ENCODE measurements at places on chromosomes 12 and 14. TPM values are rescaled to one million over a fixed set of nuclear protein-coding genes. Genes with fewer than 3 reads are reported as not detected.

Gene ADAMTS20
- total RNA-seq = 0.15 TPM

GRCh38 chr12:121095544-121096198 lies 37.0 kb upstream of the P2RX7 start:
- DNase-seq = peak; percentile 91

DNA sequence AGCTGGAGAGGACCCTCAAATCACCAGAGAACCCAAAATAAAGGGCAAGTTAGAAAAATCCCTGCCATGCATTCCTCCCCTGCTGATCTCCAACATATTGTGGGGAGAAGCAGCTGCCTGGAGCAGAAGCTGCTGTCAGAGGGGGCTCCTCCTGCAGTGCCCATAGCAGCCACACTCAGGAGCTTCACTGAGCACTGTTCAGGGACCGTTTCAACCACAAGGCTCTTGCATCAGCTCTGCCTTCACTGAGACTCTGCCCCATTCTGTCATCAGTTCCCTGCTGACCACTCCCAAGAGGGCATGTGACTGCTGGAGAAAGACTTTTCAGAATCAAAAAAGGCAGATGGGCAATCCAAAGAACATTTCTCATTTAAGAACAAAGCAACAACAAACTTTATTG lies 392.7 kb downstream of the GALC start:
- no peak for DNase-seq

DNA sequence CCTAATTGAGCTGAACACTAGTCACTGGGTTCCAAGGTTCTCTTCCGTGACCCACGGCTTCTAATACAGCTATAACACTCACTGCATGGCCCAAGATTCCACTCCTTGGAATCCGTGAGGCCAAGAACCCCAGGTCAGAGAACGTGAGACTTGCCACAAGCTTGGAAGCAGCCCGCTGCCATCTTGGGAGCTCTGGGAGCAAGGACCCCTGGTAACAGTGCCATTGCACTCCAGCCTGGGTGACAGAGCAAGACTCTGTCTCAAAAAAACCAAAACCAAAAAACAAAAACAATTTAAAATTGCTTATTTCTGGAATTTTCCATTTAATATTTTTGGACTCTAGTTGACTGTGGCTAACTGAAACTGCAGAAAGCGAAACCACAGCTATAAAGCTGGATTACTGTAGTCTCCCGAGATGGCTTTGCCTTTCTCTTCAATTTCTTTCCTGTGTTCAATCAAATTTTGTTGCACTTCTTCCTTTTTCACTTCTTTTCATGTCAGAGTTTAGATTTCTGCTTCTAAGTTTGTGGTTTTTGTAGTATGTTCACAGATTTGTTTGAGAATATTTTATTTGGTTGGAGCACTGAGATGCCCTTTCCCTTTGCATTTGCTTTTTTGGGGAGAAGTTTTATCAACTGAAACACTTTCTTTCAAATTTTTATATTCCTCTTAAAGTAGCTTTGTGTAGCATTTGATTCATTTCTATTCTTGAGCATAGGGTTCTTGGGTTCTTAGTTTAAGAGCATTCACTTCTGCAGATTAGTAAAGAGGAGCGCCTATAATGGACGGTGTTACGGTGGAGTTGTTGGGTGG lies 44.6 kb downstream of the DDHD1 start:
- no peak for DNase-seq

GRCh38 chr12:41466802-41467201 lies 278.7 kb downstream of the PDZRN4 start:
- DNase-seq = no peak

Gene TAS2R46
- total RNA-seq = 0.82 TPM

Gene PRB2
- not detected for total RNA-seq

GRCh38 chr12:21675096-21675495 lies 17.5 kb upstream of the LDHB start:
- no peak for DNase-seq

- DNase-seq = no peak
These were observed 52.9 kb downstream of the PRKCH start for GRCh38 chr14:61374284-61374683.

Gene FAM177A1
- total RNA-seq = 25.6 TPM

DNA sequence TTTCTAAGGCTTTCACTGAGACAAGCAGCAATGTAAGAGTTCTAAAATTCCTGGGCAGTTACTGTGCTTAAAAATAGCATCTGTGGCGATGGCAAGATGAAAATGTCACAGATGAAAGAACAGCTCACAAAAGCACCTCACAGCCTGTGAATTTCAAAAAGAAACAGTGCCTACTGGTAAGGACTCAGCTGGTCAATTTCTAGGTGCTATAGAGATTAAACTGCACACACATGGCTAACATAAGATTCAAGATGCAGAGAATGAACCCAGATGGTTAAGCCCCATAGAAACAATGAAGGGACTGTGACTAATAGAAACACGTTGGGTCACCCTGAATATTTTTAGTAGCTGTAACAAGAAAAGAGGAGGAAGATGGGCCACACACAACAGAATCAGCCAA lies 12.0 kb upstream of the IL26 start:
- no peak for DNase-seq

DNA sequence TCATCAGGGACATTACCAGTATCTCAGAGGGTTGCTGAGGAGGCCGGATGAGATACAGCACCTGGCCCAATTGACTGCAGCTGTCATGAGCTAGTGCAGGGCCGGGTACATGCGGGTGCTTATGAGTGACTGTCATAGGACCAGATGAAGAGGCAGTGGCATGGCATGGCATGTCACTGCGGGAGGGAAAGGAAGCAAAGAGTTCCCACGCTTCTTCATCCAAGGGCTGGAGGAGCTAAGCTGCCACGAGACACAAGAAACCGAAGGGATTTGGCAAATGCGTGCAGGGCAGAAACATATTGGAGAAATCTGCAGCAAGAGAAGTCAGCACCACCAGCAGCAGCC lies 10.7 kb upstream of the GPX2 start:
- DNase-seq = no peak

Gene LIN7A
- 34.0 TPM for total RNA-seq

Gene TDRD9
- total RNA-seq = not detected

Gene FBLN5
- 0.26 TPM for total RNA-seq

- DNase-seq = no peak
These were observed 21.7 kb downstream of the DCAF5 start for GRCh38 chr14:69131176-69131575.

- no peak for DNase-seq
These were observed 1.7 kb downstream of the ZBTB42 start for GRCh38 chr14:104802394-104803184.

DNA sequence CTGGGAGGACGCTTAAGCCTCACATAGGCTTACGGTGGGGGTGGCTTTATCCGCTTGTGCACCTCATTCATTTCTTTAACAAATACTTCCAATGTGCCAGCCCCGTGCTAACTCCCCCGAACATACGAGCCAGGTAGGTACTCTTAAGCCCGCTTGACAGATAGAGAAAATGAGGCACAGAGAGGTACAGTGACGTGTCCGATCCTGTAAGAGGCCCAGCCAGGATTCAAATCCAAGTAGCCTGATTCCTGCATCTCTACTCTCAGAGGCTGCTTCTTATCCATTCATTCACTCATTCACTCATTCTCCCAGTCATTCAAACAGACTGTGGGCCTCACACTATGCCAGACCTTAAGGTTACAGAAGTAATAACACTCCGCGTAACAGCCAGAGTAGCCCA lies 477 bp downstream of the OAS3 start:
- DNase-seq = no peak

Gene MYO1H
- total RNA-seq = 4.4 TPM

DNA sequence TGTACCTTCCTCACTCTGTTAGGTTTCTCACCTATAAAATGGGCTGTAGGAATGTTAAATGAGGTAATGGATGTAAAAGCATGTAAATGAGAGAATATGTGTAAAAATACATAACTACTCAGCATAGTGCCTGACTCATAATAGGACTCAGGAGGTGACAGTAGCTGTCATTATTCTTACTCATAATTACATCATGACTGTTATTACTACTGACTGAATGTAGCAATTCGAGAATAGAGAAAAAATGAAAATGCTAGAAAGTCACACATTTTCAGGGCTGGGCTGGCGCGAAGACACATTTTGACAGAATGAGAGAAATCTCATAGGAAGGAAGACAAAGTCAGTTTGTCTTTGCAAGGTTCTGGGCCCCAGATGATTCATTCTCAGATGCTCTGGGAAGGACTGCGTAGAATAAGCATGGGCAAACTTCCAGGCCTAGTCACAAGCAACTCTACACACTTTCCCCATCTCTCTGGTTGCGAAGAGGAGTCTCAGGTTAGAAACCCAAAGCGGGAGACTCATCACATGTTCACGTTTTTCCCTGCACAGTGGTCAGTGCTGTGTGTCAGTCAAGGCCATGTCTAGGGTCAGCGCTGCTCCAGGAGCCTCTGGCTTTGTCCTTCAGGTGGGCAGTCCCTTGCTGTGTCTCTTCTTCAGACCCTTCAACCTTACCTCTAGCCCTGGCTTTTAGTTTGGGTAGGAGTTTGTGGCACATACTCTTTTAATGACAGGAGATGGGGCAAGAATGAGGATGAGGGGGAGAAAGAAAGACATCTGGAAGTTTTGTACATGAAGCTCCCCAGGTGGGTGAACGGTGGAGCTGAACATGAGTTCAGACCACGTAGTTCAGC lies 8.4 kb downstream of the GPRC5A start:
- no peak for DNase-seq

GRCh38 chr12:124563401-124563800 lies 4.0 kb downstream of the NCOR2 start:
- no peak for DNase-seq

- peak; percentile 36 for DNase-seq
These were observed 34.3 kb upstream of the SLC38A1 start for GRCh38 chr12:46303039-46303666.

Data from endothelial cell (in vitro differentiated cells).